ENCODE measurements at places on chromosomes 4 and X.

GRCh38 chr4:78369679-78370078 is 181.9 kb upstream of the ANXA3 start:
- DNase-seq: no peak

GRCh38 chr4:3638080-3638795 is 106.0 kb upstream of the LRPAP1 start:
- no peak for DNase-seq

GRCh38 chr4:92047209-92047875 is 256.4 kb upstream of the GRID2 start:
- no peak for DNase-seq

GRCh38 chr4:76836860-76837562 is 60.9 kb downstream of the SOWAHB start:
- no peak for DNase-seq

GRCh38 chr4:156085100-156085499 is 131.4 kb upstream of the CTSO start:
- no peak for DNase-seq

- no peak for DNase-seq
Measured at GRCh38 chr4:161522031-161522430, 641.8 kb downstream of the FSTL5 start.

- no peak for DNase-seq
Measured at GRCh38 chr4:139017861-139018260, 2.3 kb downstream of the NOCT start.

- no peak for DNase-seq
Measured at GRCh38 chrX:123340696-123341095, 156.6 kb downstream of the GRIA3 start.

- no peak for DNase-seq
Measured at GRCh38 chrX:77455437-77455836, 8.2 kb downstream of the FGF16 start.

GRCh38 chrX:72526534-72527508 is 45.8 kb downstream of the HDAC8 start:
- no peak for DNase-seq

GRCh38 chrX:586351-586750 is 44.2 kb upstream of the SHOX start:
- DNase-seq: no peak

DNA sequence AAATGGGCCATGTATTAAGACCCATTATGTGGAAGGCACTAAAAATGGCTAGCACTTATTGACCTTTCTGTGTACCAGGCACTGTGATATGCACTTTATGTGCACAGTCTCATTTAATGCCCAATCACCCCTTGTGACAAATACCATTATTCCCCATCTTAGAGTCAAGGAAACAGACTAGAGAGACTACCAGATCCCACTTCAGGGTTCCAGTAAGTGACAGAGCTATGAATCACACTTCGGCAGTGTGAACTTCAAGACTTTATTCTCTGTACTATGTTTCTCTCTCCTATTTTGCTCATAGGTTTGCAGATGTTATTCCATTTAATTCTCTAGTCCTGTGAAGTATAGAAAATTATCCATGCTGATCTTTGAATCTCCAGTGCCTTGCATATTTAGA is 107.0 kb downstream of the NFKB1 start:
- DNase-seq: no peak

GRCh38 chr4:14182148-14182547 is 554.6 kb upstream of the BOD1L1 start:
- DNase-seq: no peak

- DNase-seq: no peak
Measured at GRCh38 chr4:141909541-141909940, 273.2 kb downstream of the IL15 start.

GRCh38 chr4:16843831-16844508 is 54.5 kb downstream of the LDB2 start:
- DNase-seq: no peak

GRCh38 chr4:185225940-185226339 is 16.5 kb downstream of the SNX25 start:
- DNase-seq: no peak

DNA sequence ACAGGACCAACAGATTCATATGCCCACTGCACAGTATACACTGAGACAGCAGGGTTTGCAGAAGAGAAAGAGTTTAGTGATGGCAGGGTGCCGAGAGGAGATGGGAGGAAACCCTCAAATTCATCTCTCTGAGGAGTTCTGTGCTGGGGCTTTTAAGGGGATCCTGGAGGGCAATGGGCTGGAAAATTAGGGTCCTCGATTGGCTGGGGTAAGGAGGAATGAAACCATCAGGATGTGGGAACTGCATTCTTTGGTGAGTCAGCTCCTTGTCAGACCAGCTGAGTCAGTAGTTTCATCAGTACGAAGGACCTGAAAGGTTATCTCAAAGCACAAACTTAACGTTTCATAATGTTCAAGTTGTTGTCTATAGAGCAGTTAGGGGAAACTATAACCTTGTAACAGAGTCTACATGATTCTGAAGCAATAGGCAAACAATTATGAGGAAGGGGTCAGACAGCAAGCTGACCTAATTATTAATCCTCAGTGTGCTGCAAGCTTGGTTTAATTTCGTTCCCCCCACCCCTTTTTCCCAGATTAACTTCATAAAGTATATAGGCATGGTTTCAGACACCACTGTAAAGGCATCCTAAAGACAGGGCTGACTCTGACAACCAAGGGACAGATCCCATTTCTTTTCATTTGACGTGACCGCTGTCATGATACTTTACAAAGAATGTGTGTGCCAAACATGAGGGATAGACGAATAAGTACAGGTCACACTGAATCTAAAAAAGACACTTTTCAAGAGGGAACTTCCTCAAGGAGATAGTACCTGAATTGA is 1.5 kb upstream of the MSMO1 start:
- no peak for DNase-seq

DNA sequence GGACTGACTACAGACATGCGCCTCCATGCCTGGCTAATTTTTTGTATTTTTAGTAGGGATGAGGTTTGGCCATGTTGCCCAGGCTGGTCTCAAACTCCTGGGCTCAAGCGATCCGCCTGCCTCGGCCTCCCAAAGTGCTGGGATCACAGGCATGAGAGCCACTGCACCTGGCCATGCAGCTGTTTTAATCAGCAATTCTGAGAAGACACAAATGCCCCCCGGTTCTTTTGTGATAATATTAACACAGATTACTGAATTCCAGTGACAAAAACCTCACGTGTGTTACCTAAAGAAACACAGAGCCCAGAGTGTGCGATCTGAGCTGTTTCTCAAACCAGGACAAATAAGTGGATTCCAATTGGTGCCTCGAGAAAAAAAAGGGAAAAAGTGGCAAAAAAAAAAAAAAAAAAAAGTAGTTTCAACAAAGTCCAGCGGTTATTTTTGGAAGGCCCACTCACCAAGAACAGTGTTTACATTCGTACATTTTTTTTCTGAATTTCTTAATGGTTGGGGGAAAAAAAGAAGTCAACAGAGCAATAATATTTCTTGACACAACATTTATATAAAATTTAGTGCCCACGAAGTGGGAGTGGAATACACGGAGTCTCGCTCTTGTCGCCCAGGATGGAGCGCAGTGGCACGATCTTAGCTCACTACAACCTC is 17.2 kb downstream of the DHRSX start:
- no peak for DNase-seq

DNA sequence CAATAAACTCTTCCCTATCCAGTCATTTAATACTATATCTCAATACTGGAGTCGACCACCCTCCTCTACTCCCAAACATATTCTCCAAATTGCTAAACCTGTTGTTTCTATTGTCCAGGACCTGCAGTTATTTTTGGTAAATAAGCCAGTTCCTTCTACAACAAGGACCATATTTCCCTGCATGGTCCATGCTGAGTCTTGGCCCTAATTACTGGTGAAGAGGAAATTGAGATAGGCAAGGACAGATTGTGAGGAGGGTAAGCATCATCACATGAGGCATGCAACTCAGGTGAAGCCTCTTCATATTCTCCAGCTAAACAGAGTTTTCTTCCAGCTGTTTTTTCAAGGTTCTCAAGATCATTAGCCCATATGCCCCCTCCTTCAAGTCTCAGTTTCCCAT is 1193.6 kb downstream of the RAPGEF2 start:
- DNase-seq: no peak

DNA sequence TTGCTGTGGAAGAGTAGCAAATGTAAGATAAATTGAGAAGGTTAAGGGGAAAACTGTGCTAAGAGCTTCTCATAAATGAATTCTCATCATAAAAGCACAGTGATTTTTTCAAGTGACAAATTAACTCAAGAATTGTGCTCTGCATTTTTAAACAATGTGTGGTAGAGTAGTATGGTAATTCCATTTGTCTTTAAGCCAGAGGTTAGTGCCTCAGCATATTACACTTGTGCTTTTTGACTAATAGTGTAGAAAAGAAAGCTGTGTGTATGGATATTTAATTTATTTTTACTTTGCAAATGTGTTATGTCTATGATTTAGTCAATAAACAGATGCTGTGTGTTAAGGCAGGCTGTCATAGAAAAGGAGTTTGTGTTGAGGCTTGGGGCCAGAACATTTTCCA is 61.0 kb downstream of the FHIP1A start:
- no peak for DNase-seq

DNA sequence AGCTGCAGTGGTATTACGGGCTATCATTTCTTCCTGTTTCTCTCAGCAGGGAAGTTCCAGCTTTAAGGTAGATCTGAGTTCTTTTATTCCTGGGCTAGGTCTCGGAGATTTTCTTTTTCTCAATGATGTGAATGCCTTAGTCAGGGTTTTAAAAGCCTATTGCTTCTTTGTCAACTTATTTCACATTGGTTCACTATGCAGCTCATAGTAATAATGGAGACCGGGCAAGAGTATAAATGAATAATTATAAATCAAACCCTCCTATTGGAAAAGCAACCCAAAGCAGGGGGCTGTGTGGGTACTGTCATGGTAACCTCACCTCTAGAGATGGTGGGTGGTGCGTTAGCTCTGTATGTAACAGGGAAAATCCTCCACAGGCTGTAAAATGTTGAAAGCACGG is 563.6 kb downstream of the RPA4 start:
- no peak for DNase-seq

DNA sequence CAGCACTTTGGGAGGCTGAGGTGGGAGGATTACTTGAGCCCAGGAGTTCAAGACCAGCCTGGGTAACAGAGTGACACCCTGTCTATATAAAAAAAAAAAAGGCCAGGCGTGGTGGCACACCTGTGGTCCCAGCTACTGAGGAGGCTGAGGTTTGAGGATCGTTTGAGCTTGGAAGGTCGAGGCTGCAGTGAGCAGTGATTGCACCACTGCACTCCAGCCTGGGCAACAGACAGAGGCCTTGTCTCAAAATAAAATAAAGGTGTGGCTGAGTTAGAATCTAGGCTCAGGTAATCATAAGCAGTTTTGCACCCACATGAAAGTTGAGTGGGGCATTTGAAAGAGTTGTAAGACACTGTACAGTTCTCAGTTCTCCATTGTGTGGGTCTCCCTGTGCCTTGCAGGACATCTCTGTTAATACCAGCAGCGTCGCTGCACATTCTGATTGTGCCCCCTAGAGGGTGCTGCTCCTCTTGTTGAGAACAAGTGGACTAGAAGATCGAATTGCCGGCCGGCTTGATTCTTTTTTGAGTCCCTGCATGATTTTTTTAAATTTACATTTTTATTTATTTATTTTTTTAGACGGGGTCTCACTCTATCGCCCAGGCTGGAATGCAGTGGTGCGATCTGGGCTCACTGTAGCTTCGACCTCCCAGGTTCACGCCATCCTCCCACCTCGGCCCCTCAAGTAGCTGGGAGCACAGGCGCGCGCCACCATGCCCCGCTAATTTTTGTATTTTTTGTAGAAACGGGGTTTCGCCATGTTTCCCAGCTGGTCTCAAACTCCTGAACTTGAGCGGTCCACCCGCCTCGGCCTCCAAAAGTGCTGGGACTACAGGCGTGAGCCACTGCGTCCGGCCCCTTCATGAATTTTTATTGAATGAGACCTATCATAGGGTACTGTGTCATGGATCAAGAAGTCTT is 73.6 kb upstream of the RBMX start:
- peak; percentile 13 for DNase-seq
